Fibroblast of skin of left quadriceps (primary cell): ENCODE measurements at places on chromosomes 11 and 22.

DNA sequence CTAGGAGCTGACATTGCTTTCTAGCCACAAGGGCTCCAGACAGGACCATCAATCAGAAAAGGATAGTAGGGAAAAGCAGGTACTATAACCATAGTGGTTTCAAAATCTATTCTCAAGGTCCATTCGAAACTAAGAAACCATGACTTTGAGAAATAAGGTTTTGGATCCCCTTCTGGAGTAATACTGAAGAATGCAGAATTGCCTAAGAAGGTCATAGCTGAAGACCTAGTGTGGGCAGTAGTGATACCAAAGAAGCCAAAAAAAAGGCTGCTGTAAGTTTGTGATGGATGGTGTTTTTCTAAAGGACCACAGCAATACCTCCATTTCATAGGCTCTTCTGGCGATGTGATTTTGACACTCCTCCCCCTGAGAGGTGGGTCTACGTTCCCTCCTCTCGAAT, 163.1 kb downstream of the MAML2 start:
- DNase-seq: no peak

GRCh38 chr11:108881131-108881530, 216.3 kb downstream of the DDX10 start:
- DNase-seq: no peak

GRCh38 chr11:15716550-15716949, 601.8 kb downstream of the INSC start:
- DNase-seq: no peak

- no peak for DNase-seq
These were observed 21.9 kb downstream of the NEAT1 start for GRCh38 chr11:65444314-65445051.

DNA sequence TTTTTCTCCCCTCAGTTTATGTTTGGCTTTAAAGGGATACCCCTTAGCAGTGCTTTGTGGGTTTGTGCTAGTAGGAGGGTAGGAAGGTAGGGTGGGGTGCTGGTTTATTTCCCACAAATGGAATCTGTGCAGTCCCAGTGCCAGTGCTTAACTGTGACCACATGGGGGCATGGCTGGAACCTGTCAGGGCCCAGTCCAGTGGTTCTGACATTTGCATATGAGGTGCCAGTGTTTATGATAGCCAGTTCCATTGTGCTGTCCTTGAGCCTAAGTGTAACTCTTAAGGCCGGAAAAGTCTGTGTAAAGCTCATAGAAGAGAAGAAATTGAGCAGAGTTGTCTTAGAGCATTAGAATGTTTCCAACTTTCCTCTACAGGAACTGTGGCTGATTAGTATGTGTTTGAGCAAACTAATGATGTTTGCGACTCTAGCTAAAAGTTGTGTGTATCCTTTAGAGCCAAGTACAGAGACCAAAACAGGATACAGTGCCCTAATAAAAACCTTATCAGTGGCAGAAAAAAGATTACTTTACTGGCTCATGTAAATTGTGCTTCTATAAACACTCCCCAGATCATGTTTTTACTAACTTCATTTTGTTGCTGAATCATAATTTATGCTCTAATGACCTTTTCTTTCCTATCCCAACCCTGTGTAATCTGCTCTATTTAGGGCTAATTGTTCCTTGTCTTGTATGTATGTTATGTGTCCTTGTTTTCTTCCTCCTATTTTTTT, 38.1 kb downstream of the DIXDC1 start:
- no peak for DNase-seq

DNA sequence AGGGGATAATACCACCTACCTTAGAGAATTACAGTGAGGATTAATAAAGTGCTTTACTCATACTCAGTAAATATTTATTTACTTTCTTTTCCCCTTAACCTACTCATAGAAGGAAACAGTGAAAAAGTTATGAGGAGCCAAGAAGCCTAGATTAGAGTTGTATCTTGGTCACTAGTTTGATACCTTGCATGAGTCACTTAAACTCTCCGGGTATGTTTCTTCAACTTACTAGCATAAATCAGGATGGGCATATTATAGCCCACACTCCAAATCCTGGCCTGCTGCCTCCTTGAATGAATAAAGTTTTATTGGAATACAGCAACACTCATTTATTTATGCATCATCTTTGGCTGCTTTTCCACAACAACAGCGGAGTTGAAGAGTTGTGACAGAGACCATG, 8.2 kb downstream of the FBXO3 start:
- no peak for DNase-seq

DNA sequence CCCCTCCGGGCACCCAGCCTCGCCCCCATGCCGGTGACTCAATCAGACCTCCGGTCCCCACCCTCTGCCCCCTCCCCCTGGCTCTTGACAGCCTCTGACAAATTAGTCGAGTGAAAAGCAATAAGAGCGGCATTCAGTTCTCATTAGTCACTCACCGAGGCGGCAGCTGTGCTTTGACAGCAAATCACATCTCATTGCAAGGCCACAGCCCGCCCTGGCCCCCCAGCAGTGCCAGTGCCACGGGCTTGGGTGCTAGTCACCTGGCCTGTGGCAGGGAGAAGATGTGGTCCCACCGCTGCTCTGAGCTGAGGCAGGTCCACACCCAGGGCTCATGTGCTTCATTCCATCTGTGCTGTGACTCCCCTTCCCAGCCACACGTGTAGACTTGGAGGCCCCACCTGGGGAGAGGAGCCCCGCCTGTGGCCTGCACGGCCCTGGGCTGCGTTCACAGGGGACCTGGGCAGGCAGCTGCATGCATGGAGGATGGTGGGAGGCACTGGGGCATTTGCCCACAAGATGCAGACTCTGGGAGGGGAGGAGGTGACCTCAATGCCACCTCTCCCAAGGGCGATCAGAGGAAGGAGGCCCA, 7.4 kb upstream of the TH start:
- peak; percentile 24 for DNase-seq

GRCh38 chr11:60182541-60183330, at the start of gene MS4A6A:
TSS of gene MS4A6A (minus strand) at chr11:60183083. CDS start at chr11:60181727, 1,356 bp downstream.
- no peak for DNase-seq

GRCh38 chr22:44610071-44610470, 91.9 kb upstream of the PRR5 start:
- DNase-seq: no peak

DNA sequence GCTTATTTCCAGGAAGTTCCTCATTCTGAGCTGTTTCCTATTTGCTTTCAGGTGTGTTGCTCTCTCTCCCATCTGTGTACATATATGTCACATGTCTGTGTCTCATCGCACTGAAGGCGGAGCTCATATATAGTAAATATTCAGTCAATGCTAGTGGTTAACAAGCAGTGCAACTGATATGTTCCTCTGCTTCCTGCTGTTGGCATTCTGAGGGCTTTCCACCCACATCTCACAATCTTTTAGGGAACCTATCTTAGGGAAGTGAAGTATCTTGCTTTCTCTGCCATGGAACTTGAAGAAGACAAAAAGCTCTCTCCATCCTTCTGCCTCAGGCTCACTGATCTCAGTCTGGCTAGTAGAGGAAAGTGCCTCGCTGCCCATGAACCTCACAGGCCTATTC, 139.8 kb downstream of the TTC17 start:
- DNase-seq: no peak

GRCh38 chr11:117438371-117439000, 110.8 kb downstream of the CEP164 start:
- DNase-seq: no peak

- peak; percentile 35 for DNase-seq
These were observed 3.1 kb upstream of the PYGM start for GRCh38 chr11:64762674-64763525.

DNA sequence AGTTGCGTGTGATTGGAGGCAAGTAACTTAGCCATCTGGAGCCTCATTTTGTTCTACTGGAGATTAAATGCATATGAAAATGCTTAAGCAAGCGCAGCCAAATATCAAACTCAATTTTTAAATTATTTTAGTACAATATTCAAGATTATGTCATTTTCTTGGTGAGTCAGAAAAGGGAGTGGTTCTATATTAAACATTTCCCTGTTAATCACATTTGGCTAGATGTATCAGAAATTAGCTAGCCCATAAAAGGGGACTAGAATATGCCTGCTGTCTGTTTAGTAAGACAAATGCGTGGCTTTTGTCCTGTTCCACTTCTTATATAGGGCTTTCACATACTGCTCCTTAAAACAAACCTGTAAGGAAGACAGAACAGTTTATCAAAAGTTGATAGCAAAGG, 35.0 kb upstream of the BMAL1 start:
- DNase-seq: no peak

DNA sequence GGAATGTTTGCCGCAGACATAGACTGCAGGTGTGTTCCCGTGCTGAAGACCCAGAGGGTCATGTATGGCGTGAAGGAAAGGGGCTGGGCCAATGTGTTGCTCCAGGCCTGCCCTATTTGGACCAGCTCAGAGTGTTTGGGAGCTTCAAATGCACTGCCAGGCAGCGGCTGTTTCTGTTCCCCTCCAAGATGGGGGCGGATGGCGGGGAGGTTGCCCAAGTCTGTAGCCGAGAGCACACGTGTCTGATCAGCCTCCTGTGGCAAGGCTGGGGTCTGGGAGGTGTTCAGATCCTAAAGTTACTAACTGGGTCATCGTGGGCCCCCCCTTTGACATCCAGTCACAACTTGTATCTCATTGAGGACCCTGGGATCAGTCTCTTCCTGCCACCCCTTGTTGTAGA, 45.5 kb downstream of the CACNA1I start:
- no peak for DNase-seq

DNA sequence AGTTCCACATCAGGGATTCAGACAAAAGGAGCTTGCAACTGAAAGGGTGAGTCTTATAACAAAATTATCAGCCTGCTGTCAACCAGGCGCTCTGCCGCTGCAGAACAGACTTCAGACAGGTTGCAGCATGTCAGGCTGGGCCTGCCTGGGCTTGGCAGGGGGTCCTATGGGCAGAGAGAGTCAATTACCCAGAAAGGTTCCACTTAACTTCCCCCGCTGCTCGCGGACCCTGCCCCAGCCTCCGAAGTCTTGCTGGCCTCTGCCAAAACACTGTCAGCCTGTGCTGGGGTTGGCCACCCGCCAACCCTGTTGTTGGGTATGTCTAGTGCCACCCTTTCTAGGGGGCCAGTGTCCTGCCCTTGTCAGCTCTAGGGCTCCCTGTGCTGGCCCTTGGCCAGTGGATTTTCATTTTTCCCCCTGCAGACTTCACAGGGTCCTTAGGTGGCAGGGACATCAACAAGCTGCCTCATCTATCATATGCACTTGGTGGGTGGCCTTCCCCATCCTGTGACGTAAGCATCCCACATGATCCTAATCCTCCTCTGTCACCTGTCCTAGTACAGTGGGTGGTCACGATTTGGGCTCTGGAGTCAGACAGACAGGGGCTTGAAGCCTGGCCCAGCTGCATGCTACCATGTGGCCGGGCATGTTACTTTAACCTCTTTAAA, 166.5 kb upstream of the CADM1 start:
- DNase-seq: no peak

DNA sequence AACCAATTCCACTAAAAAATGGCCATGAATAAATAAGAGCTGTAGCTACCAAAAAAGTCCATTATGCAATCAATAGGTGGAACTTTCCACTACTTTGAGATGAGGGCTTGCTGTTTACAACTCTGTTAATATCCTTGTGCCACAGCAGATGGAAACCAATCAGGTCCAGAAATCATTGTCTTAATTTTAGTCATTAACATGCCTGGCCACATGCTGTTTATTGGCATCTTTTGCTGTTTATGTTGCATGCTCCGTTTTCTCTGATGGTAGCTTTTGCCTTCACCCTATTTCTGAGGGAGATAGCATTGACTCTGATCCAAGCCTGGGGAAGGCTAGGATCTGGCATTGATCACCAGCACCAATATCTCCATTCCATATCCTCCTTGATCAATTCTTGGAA, 192.9 kb upstream of the SEZ6L start:
- DNase-seq: no peak

GRCh38 chr22:45612451-45612901, 59.2 kb upstream of the ATXN10 start:
- peak; percentile 25 for DNase-seq

GRCh38 chr11:123303924-123304323, 108.9 kb upstream of the CLMP start:
- DNase-seq: no peak

DNA sequence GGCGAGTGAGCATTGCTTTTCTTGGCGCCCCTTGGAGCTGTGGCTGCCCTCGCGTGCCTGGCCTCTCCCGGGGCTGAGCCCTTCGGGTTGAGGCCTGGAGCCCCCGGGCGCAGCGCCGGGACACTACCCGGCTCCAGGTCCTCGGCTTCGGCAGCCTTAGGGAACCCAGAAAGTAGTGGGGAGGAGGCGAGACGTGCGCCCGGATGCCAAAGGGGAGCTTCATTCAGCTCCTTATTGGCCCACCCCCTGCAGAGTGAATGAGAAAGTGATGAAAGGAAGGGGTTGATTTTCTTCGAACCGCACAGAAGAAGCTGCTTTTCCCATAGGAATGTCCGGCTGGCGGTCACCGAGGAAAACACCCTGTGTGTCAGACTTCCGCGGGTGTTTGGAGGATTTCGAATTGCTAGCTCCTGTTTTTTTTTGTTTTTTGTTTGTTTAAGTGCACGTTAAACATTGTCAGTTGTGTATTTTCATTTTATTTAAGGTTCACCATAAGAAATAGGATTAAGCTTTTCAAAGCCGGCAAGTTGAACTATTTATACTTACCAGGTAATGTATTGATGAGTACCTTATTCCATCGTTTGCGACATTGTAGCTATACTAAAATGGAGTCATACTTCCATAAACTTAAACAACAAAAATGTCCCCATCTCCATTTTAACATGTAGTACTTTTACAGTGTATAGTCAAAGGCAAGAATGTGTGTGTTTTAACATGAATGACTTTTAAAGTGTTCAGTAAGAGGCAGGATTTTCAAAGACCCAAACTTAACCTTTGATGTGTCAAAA, 841 bp upstream of the EIF4G2 start:
- peak; percentile 52 for DNase-seq

DNA sequence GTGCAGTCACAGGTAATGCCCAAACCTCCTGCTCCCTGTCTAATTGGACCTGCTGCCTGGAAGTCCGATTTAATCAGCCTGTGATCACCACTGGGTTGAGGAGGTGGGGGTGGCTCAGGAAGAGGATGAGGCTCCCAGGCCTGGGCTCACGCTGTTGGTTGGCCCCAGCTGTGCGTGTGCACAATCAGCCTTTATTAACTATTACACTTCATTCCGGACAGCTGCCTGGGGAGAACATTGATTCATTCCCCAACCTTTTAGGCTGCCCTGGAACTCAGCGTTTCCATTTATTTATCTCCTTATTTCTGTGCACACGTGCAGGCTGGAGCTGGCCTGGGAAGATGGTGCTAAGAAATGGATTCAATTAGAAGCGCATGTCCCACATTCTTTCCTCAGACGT, 123.4 kb downstream of the DSCAML1 start:
- no peak for DNase-seq
